Activated naive CD4-positive, alpha-beta T cell treated with anti-CD3 and anti-CD28 coated beads, Interleukin-2, amount 50 U/mL, for 16 hours (primary cell): ENCODE measurements at places on chromosomes 2 and 18.

GRCh38 chr2:48635786-48636185 lies 18.1 kb downstream of the GTF2A1L start:
- DNase-seq, result no peak

- no peak for DNase-seq
These were observed 99.1 kb downstream of the EN1 start for GRCh38 chr2:118748245-118748885.

GRCh38 chr2:124426122-124426521 lies 401.0 kb downstream of the CNTNAP5 start:
- no peak for DNase-seq

- no peak for DNase-seq
These were observed 10.7 kb upstream of the STAM2 start for GRCh38 chr2:152186262-152186661.

DNA sequence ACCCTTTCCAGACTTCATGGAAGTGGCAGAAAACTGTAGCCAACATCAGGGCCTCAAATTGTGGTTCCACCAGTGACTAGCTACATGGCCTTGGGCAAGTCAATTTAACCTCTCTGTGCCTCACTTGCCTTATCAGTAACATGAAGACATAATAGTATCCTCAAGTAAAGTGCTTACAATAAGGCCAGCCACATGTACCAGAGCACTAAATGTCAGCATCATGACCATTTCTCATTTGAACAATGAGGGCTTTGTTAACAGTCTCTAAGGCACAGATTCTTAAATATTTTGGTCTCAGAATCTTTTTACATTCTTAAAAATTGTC lies 5.8 kb upstream of the KCMF1 start:
- DNase-seq, result no peak

- no peak for DNase-seq
These were observed 80.5 kb downstream of the ZBTB7C start for GRCh38 chr18:48328473-48329210.

GRCh38 chr2:5673145-5674025 lies 18.8 kb upstream of the SOX11 start:
- no peak for DNase-seq
